ENCODE measurements at places on chromosomes 3 and 15. TPM values are rescaled to one million over a fixed set of nuclear protein-coding genes. Genes with fewer than 3 reads are reported as not detected.
A peak's percentile ranks its signal among the peaks of the same experiment; 100 is the strongest.

- DNase-seq = no peak
Observed at GRCh38 chr3:184203526-184203925, 17.5 kb downstream of the ABCF3 start.

DNA sequence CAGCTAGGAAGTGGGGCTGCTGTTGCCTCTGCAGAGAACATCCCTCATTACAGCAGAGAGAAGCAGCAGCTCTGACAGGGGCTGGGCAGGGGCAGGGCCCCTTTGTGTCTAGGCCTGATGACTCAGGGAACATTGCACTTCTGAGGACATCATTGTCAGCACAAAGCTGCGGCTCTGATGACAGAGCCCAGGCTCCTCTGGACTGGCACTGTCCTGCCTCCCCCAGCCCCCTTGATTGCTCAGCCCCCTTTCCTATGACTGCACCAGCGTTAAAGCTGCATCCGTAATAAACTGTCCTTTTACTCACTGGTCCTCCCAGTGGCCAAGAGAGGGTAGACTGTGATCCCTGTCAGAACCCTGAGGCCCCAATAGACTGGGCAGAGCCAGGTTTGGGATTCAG lies 18.3 kb downstream of the TRH start:
- no peak for DNase-seq

DNA sequence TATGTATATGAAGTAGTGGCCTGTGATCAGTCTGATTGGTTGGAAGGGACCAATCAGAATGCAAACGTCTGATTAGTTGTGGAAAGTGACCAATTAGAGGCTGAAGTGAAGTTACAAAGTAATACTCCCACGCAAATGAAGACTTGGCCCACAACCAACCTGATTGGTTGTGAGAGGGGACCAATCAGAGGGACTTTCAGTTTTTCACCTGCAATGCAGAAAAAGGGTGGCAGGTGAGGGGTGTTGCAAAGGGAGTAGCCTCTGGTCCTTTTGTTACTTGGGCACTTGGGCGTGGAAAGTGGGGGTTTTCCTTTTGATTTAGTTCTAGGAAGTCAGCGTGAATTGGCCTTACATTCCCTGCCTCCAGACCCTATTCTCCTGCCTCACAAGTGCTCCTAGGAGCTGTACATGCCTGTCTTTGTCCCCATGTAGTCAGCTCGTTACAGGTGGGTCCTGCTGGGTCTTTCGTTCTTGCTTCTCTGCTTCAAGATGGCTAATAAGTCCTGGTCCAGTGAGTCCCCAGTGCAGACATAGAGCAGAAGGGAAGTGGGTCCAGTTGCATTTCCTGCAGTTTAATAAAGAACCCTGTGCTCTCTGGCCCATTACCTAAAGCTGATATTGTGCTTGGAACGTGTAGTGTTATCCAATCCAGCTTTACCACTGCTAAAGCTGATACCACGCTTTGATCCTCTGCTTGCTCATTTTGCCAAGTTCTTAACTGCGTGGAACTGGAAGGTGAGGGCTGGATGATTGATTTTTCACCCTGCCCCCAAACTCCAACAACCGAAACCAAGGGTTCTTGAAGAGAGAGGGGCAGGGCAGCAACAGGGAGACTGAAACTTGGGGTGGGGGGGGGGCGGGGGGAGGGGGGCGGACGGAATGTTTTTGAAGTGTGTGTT lies 46.0 kb upstream of the CD47 start:
- no peak for DNase-seq

GRCh38 chr3:58719684-58720083 lies 53.1 kb upstream of the FAM3D start:
- no peak for DNase-seq

DNA sequence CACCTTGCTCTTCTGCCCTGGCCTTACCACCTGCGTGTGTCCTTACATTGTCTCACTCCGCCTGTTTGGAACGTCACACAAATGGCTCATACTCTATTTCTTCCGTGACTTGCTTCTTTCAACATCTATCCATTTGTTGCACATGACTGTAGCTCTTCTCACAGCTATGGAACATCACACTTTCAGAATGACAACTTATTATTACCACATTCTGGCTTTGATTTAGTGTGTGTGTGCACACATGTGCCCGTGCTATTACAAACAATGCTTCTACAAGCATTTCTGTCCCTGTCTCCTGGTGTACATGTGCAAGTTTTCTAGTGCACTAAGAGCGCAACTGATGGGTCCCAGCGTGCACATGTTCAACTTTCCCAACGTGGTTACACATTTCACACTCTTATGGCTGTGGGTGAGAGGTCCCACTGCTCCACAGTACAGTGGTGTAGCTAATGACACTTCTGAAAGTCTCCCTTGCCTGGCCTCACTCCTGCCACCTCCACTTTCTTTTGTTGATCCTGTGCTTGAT lies 37.8 kb downstream of the PTH1R start:
- no peak for DNase-seq

- DNase-seq = peak; percentile 19
Observed at GRCh38 chr3:126553284-126554084, 5.2 kb downstream of the C3orf22 start.

DNA sequence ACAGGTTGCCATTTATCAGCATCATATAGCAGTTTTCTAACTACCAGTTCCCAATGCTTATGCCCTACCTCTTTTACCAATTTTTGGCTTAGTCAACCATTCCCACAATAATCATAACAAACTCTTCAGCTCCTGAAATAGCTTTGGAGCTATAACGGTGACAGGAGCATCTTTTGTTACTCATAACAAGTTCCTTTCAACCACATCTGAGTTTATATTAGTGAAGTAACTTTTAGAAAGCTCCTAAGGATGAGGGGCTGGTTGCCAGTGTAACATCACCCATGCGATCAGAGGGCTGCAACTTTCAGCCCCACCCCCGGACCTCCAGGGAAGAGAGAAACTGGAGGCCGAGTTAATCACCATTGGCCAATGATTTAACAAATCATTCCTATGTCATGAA lies 495.3 kb upstream of the RASGRP1 start:
- no peak for DNase-seq

DNA sequence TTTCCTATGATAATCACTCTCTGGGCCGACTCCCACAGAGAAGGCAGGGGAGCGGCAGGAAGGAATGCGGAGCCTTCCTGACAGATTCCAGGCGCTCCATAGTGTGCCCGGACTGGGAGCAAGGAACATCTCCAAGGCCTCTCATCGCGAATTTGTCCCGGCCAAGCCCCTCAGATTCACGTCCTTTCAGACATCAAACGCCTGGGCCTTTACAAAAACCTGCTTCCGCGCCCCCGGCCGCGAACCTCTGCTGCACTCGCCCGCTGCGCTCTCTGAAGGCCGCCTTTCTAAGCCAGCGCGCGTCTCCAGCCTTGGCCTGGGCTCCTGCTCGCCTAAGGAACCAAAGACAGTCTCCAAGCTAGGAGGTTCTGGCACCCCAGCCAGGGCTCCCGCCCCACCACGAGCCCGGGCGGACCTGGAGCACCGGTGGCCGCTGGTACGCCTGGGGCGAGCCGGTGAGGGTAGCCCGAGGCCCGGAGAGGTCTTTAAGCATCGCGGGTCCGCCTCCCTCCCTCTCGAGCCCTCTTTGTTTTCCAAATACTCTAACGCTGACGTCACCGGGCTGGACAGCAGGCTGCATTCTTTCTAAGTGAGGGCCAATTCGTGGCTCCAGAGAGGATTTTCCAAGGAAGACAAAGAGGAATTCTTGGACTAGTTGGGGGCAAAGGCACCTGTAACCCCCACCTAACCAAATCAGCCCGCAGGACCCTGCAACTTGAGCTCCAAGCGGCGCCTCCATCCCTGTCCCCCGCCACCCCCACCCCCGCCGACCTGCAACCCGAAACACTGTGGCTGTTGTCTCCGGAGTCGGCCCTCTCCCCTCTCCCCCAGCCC lies 759 bp downstream of the AMOTL2 start:
- peak; percentile 87 for DNase-seq

The ZBED2 gene
- not detected for total RNA-seq

Data from ovary (tissue), 10 donors.